Stimulated activated naive B cell treated with anti-CD40 and anti-IgM and Interleukin-4, amounts not matched to agents 10 μg/mL and 1 μg/mL and 100 μg/mL, for 72 hours (primary cell): ENCODE measurements at places on chromosomes 12 and 14.

GRCh38 chr12:4275016-4275869, 1.7 kb downstream of the CCND2 start:
- DNase-seq, result no peak

- no peak for DNase-seq
Measured at GRCh38 chr12:70551731-70552130, 85.5 kb downstream of the PTPRB start.

- DNase-seq, result no peak
Measured at GRCh38 chr14:71803539-71804260, 128.5 kb upstream of the RGS6 start.

DNA sequence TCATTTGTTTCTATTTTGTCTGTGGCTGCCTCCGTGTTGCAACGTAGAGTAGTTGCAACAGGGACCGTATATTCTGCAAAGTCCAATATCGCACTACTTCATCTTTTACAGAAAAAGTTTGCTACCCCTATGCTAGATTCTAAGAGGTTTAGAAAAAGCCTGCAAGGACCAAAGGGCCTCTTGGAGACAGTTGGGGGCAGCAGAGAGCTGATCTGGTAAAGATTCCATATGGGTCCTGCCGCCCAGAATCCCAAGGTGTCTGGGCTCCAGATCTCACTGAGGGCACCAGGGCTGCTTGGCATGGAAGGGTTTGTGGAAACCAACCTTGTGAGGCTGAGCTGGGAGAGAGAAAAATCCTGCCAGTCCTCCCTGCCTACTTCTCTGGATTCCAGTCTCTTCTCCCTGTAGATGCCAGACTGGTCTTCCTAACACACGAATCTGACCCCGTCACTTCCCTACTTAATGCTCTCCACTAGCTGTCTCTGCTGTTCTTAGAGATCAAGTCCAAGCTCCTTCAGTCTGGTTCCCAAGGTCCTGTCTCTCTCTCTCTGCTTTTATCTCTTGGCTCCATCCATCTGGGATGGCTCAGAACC, 74.6 kb downstream of the GLRX5 start:
- DNase-seq, result peak; percentile 8

DNA sequence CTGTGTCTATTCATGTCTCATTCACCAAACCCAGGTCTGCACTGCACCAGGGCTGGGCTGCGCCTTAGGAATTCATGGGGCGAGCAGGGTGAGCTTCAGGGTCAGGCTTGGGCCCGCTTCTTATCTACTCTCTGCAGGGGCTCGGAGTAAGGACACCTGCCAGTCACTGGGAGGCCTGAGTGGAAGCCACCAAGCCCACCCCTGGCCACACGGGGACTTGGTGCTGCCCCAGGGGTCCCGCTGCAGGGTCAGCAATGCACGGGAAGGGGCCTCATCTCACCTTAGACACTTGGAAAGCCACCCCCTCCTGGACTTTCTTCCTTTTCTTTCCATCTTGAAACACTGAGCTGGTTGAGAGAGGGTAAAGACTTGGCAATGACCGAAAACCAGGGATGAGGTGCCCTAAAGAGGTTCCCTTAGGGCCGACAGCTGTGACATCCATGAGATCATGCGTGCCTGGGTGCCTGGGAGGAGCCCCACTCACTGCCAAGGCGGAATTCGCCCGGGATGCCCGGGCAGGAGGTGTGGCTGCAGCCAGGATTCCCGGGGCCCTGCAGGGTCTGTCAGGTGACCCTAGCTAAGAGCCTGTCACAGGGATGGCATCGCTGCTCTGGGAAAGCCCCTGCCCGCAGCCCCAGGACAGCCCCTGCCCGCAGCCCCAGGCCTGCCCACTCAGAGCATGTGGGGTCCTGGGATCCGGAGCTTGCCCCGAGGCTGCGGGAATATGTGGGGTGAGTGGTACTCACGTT, 45.5 kb upstream of the EML1 start:
- DNase-seq, result no peak
